ENCODE measurements at places on chromosomes 3 and 15.

DNA sequence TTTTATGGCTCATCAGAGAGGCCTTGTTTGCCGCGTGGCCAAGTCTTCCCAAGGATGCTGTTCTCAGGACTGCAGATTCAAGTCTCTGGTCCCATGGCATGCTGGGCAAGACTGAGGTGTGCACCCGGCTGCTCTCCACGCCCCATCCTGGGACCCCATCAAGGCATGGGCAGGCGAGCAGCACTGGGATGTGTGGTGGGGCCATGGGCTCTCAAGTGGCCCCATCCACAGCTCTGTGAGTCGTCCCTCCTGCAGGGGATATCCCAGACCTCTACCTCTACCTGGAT lies 13.1 kb upstream of the GP9 start:
- no peak for DNase-seq

DNA sequence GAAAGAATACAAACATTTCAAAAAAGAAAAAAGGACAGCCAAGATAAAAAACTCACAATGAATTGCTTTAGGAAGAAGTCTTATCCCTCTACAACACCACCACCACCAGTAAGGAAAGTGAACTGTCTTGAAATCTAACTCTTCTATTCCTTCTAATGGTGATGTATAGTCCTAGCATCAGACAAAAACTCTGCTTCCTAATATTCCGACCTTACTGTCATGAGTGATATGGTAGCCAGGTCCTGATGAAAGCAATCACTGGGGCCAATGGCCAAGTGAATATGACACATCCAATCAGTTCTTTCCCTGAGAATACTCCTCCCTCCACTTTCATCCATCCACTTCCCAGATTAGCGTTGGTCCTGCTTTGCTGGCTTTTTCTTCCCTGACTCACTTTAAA lies 14.8 kb downstream of the GK5 start:
- DNase-seq, result no peak

GRCh38 chr3:185733980-185734724 lies 90.7 kb downstream of the IGF2BP2 start:
- no peak for DNase-seq

- no peak for DNase-seq
Measured at GRCh38 chr15:66648588-66648987, 53.4 kb upstream of the SMAD6 start.
